Omental fat pad (tissue), 4 donors: ENCODE measurements at places on chromosomes 12 and 14. TPM values are rescaled to one million over a fixed set of nuclear protein-coding genes. Genes with fewer than 3 reads are reported as not detected.

Gene POU6F1
- total RNA-seq = 10.6 TPM

DNA sequence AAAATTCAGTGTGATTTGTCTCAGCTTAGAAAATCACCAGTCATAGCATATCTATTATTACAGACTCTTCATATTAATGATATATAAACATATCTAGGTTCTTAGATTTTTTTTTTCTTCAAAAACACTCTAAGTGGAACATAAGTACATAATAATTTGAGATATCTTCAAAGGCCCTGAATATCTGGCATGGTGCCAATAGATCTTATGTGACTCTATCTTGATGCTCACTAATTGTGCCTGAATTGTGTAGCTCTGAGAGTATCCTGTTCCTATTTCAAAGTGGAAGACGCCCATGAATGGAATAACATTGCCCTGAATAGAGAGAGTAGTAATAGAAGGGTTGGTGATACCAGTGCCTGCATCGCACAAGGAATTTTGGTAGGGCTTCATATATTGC, 1312.7 kb upstream of the USP15 start:
- no peak for DNase-seq

Gene CFAP73
- not detected for total RNA-seq

DNA sequence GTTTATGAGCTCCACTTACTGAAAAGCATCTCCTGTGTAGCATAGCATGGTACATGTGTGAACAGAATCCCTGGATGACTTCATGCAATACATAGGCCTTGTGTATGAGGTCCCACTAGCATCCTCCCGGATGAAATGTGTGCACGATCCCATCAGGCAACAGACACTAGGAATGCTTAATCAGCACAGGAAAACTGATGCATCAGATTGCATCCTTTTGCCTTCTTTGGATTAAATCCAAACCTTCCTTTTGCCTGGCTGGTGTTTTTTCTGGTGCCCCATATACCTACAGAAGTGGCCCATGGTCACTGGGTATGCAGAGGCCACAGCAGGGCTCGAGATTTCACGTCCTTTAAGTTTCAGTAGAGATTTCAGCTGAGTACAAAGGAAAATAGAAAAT, 120.9 kb upstream of the COCH start:
- DNase-seq = no peak

DNA sequence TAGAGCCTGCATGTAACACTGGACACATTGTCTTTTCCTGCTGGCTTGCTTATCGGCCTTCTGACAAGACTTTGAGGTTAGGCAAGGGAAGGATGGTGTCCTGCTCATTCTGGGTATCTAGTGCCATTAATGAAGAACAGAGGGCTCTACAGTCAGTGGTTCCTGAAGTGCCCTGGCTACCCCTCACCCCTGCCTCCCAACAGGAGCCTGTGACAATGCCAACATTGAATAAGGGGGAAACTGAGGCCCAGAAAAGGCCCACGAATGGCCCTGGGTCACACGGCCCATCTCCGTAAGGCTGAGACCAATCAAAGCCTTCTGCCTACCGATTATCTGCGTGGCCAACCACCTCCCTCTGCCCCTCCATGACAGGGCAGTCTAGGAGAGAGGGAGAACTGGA, 2.1 kb downstream of the IFI27L2 start:
- no peak for DNase-seq

Gene GNG2
- 85.6 TPM for total RNA-seq

- DNase-seq = no peak
These were observed 41.6 kb downstream of the TRHDE start for GRCh38 chr12:72313806-72314205.

- DNase-seq = no peak
These were observed 27.2 kb downstream of the SLC15A4 start for GRCh38 chr12:128796439-128797118.

DNA sequence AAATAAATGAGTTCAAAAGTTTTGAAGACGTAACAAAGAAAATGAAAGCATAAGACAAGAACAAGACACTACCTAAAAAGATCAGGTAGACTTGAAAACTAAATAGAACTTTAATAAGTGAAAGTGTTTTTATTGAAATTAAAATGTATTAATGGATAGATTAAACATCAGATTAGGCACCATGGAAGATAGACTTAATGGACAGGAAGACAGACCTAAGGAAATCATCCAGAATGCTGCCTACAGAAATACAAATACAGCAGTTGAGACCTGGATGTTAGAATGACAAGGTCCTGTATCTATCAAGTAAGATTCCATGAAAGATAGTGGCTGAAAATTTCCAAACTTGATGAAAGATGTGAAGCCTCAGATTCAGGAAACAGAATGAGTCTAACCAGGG, 11.5 kb downstream of the PLEKHH1 start:
- DNase-seq = no peak
